Stimulated activated CD4-positive, alpha-beta T cell treated with anti-CD3 and anti-CD28 coated beads, TNF-alpha, amount 100 ng/mL, for 48 hours (primary cell): ENCODE measurements at places on chromosomes 5 and 9.

- no peak for DNase-seq
These were observed 10.7 kb downstream of the OR1L8 start for GRCh38 chr9:122572456-122572855.

GRCh38 chr5:147576646-147577535 lies 67.0 kb upstream of the DPYSL3 start:
- peak; percentile 20 for DNase-seq

DNA sequence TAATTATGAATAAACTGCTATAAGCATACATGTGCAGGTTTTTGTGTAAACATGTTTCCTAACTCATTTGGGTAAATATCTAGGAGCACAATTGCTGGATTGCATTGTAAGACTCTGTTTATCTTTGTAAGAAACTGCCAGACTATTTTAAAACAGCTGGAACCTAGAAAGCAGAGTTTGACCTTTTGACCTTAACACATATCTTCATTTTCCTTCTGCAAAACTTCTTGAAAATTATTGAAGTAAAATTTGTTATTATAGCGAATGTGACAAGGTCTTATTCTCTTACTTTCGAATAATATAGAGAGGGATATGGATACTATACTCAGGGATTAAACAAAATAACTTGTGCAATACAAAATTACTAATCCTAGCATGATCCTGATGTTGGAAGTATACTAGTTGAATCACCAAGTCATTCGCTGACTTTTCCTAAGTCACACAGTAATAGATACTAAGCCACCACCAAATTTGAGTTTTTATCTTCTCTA lies 3.2 kb upstream of the ANXA1 start:
- DNase-seq: no peak

DNA sequence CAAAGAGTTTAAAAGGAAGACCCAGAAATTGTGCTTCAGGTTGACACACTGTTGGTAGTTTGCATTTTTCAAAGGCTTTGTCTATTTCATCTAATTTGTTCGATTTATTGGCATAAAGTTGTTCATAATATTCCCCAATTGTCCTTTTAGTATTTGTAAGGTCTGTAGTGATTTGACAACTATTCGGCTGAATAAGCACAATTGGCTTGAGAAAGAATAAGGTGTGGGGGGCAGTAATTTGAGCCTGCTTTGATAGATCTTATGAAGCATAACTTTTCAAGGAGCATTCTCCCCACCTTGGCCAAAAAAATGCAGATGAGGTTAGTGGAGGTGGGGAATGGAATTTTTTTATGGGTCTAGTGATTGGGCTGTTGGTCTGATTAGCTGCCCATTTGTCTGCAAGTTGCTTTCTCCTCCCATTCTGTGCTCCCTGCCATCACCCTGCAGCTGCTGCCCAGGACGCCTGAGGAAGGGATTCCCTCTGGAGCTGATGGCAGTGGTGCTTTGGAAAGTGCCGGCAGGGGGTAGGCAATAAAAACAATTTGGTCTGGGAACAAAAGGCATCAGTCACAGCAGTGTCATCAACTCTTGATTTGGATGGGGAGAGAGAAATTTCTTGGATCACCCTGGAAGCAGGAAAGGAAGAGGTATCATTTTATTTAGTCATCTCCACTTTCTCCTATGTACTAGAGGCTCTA lies 26.6 kb downstream of the WNT8A start:
- DNase-seq: no peak

- no peak for DNase-seq
These were observed 18.0 kb downstream of the DNLZ start for GRCh38 chr9:136345281-136346156.

GRCh38 chr5:124661317-124662141 lies 84.9 kb downstream of the ZNF608 start:
- DNase-seq: no peak

DNA sequence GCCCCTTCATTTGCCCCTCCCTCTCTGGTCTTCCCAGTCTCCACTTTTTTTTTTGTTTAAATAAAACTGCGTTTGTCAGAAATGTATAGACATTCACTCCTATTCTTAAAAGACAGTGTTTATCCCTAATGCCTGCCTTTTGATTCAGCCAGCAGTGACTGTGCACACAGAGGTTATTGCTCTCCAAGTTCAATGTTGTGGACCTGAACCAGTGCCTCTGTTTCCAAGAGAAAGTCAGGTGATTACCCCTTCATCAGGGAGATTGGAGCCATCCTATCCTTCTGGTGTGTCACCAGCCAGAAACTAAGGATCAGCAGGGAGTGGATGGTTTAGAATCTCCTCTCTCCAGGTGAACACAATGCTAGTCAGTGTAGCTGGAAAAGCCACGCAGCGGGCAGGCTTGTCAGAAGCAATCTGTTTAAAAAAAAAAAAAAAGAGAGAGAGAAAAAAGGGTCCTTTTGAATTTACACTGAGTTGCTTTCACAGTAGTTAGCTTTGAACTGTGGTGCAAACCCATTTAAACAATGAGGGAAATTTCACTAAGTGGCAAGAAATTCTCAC lies 167.5 kb upstream of the DMRT1 start:
- DNase-seq: no peak

- peak; percentile 39 for DNase-seq
These were observed 57.1 kb upstream of the ZBED3 start for GRCh38 chr5:77143998-77144836.

DNA sequence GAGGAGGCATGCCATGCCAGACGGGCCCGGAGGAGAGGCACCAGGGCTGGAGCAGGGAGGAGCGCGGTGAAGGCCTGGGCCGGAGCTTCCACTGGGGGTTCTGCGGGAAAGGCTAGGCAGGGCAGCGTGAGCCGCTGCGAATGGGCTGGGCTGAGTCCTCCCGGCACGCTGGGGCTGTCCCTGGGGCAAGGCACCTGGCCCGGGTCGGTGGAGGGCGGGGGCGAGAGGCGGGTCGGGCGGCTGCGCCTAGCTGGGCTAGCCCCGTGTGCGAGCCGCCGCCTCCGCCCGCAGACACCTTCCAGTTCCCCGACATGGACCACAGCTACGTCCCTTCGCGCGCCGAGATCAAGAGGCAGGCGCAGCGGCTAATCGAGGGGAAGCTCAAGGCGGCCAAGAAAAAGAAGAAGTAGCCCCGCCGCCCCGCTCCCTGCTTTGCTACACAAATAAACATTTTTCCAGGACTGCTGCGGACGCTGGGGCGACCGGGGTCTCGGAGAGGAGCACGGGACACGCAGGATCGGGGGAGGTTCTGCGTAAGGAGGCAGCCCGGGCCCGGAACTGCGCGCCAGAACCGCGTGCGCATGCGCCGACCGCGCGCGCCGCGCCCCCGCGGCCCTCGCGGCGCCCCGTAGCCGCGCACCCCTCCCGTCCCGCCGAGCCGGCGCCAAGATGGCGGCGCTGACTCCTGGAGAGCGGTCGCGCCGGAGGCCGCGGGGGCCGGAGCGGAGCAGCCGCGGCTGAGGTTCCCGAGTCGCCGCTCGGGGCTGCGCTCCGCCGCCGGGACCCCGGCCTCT lies at the start of gene RABL6:
Gene RABL6, plus strand, starts transcription at position 668 of the 794 bp plus-strand sequence. CDS start 249 bp downstream, outside the sequence.
- peak; percentile 66 for DNase-seq

DNA sequence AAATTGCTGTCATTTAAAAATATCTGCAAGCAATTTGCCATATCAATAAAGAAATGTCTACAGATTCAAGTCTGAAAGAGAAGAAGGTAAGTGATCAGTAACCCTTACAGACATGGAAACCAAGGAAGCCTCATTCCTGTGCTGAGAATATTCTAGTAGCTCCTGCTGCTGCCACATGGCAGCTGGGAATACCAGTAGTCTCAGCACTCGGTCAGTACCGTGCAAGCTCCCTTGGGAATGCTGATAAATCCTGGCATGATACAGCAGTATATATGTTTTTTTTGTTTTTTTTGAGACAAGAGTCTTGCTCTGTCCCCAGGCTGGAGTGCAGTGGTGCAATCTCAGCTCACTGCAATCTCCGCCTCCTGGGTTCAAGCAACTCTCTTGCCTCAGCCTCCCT lies 27.9 kb downstream of the NANS start:
- no peak for DNase-seq

DNA sequence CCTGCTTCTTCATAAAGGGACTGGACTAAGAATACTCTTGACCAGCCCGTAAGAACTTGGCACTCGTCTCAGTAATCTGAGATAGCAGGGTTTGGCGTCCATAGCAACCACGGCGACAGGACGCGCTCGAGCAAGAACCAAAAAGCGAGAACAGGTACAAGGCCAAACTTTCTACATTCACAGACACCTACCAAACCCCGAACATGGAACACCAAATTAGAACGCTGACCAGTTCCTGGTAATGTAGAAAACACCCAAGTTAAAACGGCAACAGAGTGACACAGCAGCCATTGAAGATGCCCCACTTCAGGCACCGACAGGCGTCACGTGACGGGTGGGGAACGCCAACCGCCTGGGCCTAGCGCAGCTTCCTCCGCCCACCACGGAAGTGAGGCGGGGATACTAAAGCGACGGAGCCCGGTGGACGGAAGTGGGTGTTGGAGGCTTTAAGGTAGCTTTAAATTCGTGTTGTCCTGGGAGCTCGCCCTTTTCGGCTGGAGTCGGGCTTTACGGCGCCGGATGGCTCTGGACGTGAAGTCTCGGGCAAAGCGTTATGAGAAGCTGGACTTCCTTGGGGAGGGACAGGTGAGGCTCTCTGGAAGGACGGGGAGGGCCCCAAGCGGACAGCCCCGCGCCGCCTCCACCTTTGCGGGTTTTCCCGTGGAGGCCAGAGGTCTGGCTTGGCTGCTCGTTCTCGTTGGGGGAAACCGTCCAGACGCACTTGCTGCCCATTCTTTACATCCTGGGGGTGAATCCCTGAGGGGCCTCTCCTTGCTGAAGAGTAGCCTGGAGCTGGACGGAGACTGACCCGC lies at the start of gene CDK7:
Gene CDK7, plus strand, starts transcription at position 430 of the 812 bp plus-strand sequence. Its CDS starts 90 bp downstream, at position 520.
- DNase-seq: peak; percentile 84

DNA sequence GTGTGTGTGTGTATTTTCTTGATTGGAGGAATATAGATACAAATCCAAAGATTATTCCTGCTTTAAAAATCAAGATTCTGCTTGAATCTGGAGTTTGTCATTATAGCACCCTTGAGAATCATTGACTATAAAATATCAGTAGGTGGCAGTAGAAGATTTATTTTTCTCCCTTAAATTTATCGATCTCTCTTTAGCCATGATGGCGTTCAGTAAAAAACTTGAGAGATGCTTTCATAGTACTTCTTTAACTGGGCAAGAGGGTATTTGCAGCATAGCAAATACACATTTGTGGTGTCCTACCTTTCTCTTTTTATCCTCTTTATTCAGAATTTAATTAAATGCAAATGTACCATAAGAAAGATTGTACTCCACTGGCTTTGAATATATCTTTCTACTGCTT lies 307.7 kb downstream of the ADGRV1 start:
- no peak for DNase-seq
